ENCODE measurements at places on chromosomes 12 and 14.

DNA sequence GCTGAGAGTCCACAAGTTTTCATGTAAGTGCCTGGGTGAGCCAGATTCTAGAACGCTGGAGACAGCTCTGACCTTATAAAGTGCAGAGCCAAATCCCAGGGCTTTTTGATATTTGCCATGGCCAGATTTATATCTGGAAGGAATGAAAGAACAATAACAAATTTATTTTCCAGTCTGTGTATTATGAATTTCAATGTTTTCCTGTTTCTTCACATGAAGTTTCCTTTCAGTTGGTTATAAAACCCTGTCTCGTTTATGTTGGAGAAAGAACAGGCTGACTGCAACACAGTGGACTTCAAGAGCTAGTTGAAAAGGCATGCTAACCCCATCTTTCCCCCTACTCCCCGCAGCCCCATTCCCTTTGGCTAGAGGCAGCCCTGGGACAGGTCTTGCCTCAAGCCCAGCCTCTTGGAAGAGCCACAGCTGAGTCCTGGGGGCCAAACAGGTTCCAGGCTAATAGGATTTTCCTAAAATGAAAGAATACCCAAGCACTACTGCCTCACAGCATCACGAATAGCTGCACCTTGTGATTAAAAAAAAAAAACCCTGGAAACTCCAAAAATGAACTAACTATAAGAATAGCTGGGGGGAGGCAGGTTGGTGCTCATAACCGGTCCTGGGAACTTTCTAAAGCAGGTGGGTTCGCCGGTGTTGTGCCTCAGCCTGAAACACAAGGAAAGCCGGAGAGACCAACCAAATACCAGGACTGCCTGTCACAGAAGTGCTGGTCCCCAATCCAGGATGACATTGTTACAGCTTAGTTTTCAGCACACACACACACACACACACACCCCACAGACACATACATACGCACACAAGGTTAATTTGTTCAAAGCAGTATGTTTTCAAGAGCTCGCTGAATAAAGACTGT is 1.5 kb downstream of the FBLN5 start:
- no peak for DNase-seq

- peak; percentile 41 for DNase-seq
These were observed 9.4 kb downstream of the ART4 start for GRCh38 chr12:14833952-14834351.

DNA sequence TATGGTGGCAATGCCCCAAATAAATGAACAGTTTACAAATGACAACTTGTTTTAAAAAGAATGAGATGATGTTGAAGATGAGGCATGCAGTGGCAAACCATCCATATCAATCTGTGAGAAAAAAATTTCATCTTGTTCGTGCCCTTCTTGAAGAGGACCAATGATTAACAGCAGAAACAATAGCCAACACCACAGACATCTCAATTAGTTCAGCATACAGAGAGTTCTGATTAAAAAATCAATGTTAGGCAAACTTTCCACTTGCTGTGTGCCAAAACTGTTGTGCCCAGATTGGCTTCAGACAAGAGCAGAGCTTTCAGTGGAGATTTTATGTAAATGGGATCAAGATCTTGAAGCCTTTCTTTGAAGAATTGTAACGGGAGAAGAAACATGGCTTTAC is 329.9 kb downstream of the BMP4 start:
- DNase-seq = no peak

DNA sequence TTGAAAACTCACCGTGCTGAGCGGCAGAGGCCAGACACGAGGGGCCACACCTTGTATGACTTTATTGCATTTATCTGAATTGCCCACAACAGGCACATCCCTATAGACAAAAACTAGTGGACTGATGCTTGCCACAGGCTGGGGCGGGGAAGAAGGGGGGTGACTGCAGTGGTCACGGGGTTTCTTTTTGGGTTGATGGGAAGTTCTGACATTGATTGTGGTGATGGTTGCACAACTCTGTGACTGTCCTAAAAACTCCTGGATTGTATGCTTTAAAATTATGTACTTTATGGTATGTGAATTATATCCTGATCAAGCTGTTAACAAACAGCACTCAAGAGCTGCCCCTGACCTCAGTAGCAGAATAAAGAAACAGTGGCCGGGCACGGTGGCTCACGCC is 25.7 kb downstream of the DHX37 start:
- no peak for DNase-seq

DNA sequence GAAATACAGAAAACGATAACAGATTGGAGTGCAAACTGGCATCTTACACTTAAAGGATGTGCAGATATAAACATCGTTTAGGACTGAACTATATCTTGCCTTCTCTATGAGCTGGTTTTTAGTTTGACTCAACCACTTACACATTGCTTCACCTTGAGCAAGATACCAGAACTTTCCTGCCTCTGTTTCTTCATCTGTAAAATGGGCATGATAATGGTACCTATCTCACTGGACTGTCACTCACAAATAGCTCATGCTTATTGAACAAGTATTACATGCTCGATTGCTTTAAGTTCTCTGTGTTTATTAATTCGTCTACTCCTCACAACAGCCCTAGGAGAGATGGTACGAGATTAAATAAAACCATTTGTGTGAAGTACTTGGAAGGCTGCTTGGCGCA is 7.7 kb downstream of the FZD10 start:
- no peak for DNase-seq

DNA sequence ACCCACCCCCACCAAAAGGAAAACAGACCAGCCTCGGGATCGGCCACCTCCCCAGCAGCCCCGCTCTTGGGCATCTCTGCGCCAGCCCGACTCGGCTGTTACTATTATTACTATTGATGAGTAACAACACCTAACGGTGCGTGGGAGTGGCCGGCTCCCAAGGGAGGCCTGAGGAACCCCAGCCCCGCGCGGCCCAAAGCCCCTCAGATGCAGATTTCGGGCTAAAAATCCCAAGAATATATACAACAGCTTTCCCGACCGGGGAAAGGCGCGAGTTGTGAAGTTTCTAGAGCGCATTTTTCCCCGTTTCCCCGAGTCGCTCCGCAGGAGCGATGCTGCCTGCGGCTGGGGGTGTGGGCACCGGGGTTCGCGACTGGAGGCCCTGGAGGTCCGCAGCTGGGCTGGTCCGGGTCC is 565 bp downstream of the NT5DC3 start:
- peak; percentile 40 for DNase-seq

GRCh38 chr14:63993992-63994391 is 141.2 kb downstream of the SYNE2 start:
- peak; percentile 5 for DNase-seq

DNA sequence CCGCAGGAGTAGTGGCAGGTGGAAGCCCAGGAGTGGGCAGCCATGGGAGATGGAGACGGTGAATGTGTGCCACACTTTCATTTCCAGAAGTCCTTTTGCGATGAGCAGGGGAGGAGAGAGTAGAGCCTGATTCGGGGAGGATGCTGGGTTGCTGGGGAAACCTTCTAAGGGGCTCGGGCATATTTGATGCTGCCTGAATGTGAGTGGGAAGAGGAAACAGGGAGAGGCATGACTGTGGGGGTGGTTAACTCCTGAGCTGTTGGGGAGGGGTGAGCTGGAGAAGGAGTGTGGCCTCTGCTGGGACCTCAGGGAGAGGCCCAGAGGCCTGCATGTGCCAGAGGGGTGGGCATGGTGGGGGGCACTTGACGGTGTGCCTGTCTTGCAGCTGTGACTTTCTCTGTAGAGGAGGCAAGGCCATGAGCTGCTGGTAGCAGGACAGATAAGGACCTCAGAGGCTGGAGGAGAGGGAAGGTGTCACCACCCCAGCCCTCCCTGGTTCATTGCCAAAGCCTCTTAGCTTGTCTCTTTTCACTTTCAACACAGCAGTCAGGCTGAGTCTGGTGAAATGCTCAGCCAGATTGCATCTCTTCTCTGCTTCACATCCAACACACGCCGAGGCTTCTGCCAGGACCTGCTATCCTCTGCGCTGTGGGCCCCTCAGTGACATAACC is 11.4 kb downstream of the GLT1D1 start:
- no peak for DNase-seq

DNA sequence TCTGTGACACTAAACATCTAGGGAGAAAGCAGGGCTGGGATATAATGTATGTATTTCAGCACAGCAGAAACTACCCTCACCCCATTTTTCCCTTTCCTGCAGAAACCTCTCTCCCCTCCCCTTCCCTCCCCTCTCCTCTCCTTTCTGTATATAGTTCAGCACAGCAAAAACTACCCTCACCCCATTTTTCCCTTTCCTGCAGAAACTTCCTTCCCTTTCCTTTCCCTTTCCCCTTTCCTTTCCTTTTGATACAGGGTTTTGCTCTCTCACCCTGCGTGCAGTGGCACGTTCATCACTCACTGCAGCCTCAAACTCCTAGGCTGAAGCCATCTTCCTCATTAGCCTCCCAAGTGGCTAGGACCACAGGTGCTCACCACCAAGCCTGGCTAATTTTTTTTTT is 2.1 kb downstream of the PMEL start:
- no peak for DNase-seq

GRCh38 chr14:76428611-76429010 is 52.7 kb downstream of the ESRRB start:
- no peak for DNase-seq

- DNase-seq = no peak
These were observed 74.4 kb downstream of the CLMN start for GRCh38 chr14:95245334-95245733.

GRCh38 chr12:89333564-89334252 is 18.6 kb downstream of the DUSP6 start:
- no peak for DNase-seq

DNA sequence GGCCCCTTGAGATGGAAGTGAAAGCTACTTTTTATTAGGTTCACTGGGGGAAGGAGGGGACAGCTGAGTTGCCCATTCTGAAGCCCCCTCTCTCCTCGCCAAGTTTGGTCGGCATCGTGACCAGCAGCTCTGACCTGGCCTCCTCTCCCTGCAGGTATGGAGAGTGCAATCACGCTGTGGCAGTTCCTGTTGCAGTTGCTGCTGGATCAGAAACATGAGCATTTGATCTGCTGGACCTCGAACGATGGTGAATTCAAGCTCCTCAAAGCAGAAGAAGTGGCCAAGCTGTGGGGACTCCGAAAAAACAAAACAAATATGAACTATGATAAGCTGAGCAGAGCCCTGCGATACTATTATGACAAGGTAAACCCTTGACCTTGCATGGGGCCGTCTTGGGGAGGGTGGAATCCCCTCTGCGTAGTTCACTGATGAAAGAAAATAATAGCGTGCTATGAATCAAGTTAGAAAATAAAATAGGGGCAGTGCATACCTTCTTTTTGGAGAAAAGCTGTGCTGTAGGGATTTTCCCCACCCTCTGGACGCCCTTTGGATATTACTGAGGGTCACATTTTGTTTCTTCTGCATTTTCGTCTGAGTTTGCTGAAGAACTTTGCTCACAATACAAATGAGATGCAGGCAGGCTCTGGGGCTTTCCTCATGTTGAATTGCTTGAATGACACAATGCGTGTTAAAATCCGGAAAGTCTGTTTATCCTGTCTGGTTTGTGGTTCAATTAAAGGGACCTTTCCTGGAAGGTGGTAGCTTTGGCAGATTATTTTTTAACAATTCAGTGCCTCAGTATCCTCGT is 29.4 kb downstream of the ELK3 start:
- no peak for DNase-seq

DNA sequence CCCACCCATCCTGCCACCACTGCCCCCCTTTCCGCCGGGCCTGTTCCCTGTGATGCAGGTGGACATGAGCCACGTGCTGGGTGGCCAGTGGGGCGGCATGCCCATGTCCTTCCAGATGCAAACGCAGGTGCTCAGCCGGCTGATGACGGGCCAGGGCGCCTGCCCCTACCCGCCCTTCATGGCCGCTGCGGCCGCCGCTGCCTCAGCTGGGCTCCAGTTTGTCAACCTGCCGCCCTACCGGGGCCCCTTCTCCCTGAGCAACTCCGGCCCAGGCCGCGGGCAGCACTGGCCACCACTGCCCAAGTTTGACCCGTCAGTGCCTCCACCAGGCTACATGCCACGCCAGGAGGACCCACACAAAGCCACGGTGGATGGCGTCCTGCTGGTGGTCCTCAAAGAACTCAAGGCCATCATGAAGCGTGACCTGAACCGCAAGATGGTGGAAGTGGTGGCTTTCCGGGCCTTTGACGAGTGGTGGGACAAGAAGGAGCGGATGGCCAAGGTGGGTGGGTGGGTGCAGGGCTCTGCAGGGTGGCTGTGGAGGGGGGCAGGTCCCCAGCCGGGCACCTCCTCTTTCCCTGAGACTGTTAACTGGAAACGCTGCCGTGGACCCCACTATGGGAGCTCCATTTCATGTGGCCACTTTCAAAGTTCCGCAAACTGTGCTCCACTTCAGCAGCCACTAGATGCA is 10.8 kb downstream of the SETD1B start:
- DNase-seq = no peak

GRCh38 chr14:77498120-77498979 is at the start of gene ISM2:
Gene ISM2, minus strand, starts transcription at chr14:77498816. Its CDS starts 23 bp downstream, at chr14:77498793.
- DNase-seq = peak; percentile 17

DNA sequence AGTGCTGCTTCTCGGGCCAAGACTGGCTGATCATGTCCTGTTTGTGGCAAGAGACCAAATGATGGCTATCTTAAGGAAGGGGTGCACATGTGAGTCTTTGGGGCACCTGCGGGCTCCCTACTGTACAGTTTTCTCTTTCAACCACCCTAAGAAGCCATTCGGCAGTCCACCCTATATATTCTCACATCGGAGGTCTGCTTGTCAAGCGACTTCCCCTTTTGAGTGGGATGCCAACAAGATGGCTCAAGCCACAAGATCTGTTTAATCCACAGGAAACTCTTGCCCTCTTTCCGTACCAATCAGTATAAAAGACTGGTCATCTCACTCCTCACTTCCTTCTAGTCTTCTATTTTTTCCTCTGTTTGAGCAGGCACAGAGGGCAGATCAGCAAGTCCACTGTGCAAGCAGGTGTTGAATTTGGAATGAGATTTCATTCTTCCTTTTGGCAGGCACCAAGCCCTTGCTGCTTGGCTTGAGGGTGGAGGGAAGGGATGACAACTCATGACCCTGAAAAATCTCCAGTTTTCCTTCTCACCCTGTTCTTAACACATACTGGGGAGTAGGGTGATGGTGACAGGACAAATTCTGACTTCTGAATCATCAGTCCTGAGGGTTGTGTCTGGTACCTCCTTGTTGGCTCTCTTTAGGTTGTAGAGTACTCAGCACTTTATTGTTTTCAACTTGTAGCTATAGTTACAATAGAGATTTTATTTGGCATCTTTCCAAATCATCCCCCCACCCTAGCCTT is 17.6 kb downstream of the LACRT start:
- DNase-seq = no peak

GRCh38 chr14:100608064-100608463 is 20.8 kb upstream of the BEGAIN start:
- no peak for DNase-seq

DNA sequence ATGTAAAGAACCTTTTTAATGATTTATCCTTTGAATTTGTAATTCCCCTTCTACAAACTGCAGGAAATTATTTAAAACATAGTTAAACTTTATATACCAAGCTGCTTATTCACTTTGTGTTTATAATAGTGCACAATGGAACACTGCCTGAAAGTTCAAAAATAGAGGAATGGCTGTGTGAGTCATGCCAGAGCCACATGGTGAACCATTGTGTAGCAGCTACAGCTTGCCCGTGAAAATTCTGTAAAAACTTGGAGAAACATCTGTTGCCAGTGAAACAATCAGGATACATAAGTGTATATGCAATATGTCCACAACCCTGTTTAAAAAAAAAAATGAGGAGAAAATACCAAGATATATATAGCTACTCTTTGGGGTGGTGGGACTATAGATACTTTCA is 59.5 kb downstream of the VEZT start:
- DNase-seq = peak; percentile 60
